Fibroblast of skin of back (primary cell): ENCODE measurements at places on chromosomes 5 and 9.

DNA sequence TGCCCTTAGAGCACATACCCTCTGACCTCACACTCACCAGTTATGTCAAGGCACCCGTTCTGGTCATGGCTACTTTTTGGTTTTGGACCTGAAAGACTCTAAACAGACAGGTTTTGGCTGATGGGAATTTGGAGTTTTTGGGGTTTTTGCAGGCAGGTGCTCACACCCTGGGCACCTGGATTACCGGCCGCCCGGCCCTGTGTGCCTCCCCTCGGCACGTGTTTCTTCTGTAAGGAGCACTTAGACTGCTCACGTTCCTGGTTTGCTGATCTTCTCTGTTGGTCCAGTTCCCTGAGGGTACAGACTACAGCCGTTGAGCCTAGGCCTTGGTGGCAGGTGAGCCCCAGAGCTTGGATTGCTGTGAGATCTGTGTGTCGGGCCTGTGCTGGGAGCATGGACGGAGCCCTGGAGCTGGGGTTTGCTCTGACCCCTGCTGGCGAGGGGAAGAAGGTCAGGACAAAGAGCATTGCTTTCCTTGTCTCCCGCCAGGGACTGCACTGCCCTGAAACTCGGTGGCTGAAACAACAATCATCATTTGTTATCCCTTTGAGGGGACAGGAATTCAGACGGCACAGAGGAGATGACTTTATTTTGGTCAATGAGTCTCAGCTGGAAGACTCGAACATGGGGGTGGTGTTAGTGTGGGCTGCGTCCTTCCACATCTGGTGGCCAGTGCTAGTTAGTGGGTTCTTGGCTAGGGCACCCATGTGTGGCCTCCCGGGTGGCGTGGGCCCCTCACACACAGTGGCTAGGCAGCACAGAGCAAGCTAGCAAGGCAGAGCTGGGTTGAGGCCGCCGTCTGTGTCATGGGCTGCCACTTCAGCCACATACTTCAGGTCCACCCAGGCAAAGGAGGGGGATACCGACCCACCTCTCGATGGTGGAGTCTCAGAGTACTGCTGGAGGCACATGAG lies 76.4 kb downstream of the EHMT1 start:
- DNase-seq: peak; percentile 48

- DNase-seq: no peak
These were observed 465.7 kb upstream of the DMAC1 start for GRCh38 chr9:8265281-8265680.

- DNase-seq: no peak
These were observed 27.5 kb downstream of the ASS1 start for GRCh38 chr9:130472184-130472705.

- DNase-seq: no peak
These were observed 138.0 kb downstream of the TMEM232 start for GRCh38 chr5:110588286-110588980.

DNA sequence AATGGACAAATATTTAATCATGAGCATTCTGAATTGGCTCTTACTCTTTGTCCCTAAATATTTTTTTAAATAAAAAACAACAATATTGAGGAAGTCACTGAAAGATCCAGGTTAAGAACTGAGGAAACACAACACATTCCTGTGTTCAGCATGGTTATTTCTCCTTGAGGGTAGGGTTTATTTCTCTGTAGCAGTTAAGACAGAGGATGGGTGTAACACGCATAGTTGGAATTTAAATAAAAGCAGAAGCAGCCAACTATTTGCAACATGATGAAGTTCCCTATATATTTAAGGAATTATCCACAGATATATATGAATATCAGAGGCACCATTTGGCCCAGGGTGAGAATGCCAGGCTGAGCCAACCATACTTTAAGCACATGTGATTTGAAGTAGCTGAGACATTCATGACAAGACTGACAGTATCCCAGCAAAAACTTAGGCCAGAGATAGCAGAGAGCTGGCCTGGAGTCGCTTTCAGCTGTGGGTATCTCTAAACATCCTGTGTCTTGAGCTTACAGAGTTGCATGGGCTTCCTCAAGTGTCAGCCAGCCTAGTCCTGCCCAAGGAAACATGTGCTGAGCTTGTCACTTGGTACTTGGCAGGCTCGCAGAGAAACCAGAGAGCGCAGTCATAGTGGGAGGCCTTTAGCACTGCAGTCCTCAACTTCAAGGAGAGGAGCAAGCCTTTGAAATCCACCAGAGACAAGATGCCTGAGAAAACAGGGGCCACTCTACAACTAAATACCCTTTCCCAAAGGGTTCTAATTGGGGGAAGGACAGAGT lies 43.6 kb downstream of the SEMA5A start:
- peak; percentile 54 for DNase-seq

- DNase-seq: peak; percentile 99
These were observed 218.6 kb downstream of the PIK3R1 start for GRCh38 chr5:68433923-68434879.

DNA sequence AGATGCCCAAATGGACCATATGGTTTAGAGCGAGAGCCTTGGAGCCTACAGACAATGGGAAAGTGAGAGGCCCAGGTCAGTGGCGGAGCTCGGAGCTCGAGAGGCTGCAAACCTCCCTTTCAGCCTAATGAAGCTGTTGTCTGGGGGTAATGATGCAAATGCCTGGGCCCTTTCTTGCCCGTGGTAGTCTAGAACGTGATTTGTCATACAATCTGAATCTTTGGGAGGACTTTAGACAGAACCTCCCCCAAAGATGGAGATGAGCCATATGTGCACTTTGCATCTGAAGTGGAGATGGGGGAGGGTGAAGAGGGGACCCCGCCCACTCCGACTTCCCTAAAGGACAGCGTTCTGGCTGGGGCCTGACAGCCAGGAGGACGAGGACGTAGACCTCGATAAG lies 10.3 kb upstream of the NEUROG1 start:
- no peak for DNase-seq

GRCh38 chr5:58066557-58066956 lies 393.3 kb downstream of the PLK2 start:
- DNase-seq: no peak

DNA sequence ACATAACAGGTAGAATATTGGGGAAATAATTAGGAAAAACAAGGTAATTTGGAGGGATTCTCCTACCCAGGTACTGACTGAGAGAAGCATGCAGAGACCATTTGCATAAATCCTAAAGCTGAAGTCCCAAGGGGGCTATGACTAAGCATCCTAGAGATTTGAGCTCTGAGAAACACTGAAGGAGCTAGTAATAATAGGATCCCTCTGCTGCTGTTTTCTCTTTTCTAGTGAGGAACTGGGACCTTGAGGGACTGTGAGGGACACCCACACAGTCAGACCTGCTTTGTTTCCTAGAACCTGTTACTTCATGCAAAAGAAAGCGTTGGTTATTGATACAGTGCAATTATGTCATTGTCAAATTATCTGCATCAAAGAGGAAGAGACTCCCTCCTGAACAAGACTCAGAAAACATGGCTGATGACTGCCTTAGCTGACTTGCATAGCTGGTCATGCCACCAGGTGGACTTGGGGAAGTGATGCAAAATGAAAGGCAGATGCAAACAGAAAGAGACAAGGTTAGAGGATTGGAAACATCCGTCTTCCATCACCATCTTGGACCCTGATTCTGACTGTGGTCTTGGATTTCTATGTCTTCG lies 335.4 kb downstream of the NTRK2 start:
- peak; percentile 72 for DNase-seq

- no peak for DNase-seq
These were observed 40.8 kb upstream of the GARNL3 start for GRCh38 chr9:127223810-127224177.

- DNase-seq: no peak
These were observed 180.8 kb downstream of the DNAH5 start for GRCh38 chr5:13763719-13764118.

GRCh38 chr5:98651715-98652114 lies 121.7 kb upstream of the RGMB start:
- DNase-seq: no peak

- DNase-seq: peak; percentile 21
These were observed 145.6 kb downstream of the MUSK start for GRCh38 chr9:110814159-110814558.

GRCh38 chr9:130137081-130137640 lies 35.0 kb upstream of the NCS1 start:
- no peak for DNase-seq

DNA sequence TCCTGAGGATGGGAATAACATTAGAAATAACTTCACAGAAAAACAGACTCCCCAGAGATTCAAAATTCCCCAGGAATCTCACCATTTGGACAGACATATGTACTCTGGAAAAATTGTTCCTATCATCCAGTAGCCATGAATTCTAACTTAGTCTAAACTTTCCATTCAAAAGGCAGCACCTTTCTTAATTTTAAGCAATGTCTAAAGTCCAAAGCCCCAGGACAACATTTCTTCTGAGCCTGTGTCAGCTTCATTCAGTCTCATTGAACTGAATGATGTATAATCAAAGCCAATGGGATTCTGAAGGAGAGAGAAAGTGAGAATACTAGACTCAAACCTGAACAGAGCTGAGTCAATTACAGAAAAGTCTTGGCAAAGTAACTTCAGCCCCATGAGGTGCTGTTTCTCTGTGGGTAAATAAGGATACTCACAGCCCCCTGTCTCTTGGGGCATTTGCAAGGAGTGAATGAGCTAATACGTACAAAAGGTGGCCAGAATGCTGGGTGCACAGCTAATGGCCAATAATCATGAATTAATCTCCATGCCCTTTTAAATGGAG lies 140.6 kb downstream of the SEMA5A start:
- DNase-seq: no peak

GRCh38 chr5:2173151-2173834 lies 290.6 kb upstream of the IRX4 start:
- DNase-seq: no peak

GRCh38 chr9:134525841-134526583 lies 115.6 kb upstream of the COL5A1 start:
- peak; percentile 60 for DNase-seq

- no peak for DNase-seq
These were observed 17.4 kb downstream of the C9orf153 start for GRCh38 chr9:86242071-86242470.

DNA sequence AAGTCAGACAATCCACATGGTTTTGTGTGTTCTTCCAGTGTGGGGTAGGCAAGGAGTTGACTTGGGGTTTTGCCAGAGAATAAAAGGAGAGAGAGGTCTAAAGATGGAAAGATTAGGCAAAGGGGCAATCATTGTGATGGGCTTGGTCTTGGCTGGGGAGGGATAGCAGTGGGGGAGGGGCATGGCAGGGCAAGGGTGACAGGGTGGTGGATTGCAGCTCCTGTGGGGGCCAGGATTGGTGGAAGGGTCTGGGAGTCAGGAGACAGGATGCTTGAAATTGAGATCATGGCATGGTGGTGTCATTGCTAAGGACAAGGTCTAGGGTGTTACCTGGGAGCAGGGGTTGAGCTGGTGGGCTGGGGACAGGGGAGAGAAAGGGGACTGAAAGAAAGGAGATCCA lies 57.6 kb downstream of the ZNF618 start:
- no peak for DNase-seq

- no peak for DNase-seq
These were observed 58.2 kb downstream of the ZNF354C start for GRCh38 chr5:179118338-179118737.

GRCh38 chr9:126395439-126396212 lies 69.0 kb downstream of the MVB12B start:
- DNase-seq: peak; percentile 31

GRCh38 chr5:121675924-121676323 lies 175.8 kb upstream of the FTMT start:
- no peak for DNase-seq

DNA sequence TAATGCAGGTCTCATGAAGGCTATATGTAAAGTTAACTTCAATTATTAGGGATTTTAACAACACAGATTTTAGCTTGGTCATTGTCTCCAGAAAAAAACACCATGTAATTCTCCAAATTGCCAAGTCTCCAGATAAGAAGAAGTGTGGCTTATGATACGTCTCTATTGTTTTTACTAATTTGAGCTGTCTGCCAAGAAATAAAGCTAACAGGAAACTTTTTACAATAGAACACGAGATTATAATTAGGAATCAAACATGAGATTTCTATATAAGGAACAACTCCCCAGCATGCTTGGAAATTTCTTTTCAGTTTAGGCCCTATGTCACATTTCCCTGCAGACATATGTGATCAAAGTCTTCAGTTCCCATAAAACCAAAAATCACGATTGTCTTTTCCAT lies 142.7 kb downstream of the MCTP1 start:
- DNase-seq: no peak
